ENCODE measurements at places on chromosomes 11 and 22. TPM values are rescaled to one million over a fixed set of nuclear protein-coding genes. Genes with fewer than 3 reads are reported as not detected.

CRACR2B gene
- polyA plus RNA-seq = 0.11 TPM

POU2AF1 gene
- polyA plus RNA-seq = not detected

MUC6 gene
- polyA plus RNA-seq = not detected

OR52N4 gene
- 0.08 TPM for polyA plus RNA-seq

ANO9 gene
- polyA plus RNA-seq = not detected

LIF gene
- polyA plus RNA-seq = 4.5 TPM

ZBTB16 gene
- polyA plus RNA-seq = not detected

CYP2D6 gene
- polyA plus RNA-seq = 0.06 TPM

CXCR5 gene
- not detected for polyA plus RNA-seq

IRF7 gene
- polyA plus RNA-seq = 1.3 TPM

HIKESHI gene
- 63.0 TPM for polyA plus RNA-seq

HORMAD2 gene
- not detected for polyA plus RNA-seq
